NCI-H2171 (cell line): ENCODE measurements at places on chromosomes 12 and 14.
A peak's percentile ranks its signal among the peaks of the same experiment; 100 is the strongest.

DNA sequence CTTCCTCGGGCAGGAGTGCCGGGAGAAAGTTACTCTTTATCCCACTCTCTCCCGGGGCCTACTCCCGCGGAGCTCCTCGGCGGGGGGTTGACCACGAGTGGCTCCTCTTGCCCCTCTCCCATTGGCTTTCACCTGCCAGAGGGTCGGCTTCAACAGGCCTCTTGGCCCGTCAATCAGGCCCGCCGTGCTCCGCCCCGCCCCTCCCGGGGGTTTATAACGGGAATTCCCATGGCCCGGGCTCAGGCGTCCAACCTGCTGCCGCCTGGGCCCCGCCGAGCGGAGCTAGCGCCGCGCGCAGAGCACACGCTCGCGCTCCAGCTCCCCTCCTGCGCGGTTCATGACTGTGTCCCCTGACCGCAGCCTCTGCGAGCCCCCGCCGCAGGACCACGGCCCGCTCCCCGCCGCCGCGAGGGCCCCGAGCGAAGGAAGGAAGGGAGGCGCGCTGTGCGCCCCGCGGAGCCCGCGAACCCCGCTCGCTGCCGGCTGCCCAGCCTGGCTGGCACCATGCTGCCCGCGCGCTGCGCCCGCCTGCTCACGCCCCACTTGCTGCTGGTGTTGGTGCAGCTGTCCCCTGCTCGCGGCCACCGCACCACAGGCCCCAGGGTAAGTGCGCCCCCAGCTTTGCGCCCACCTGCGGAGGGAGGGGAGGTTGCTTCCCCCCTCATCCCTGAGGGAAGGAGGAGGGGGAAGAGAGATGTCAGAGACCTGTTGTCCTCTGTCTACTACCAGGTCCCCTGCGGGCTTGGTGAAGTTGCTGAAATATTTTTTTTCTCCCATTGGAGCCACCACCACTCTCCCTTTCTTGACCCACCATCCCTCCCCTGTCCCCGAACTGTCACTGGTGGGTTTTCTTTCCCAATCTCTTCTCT, at the start of gene SMOC1:
Gene SMOC1, plus strand, starts transcription at position 242 of the 869 bp plus-strand sequence. Its CDS starts 263 bp downstream, at position 505.
- peak; percentile 63 for DNase-seq

GRCh38 chr14:105049753-105050550, 15.3 kb downstream of the GPR132 start:
- DNase-seq: peak; percentile 60

GRCh38 chr14:97366400-97366799, 569.2 kb downstream of the VRK1 start:
- DNase-seq: no peak

GRCh38 chr12:89225401-89225800, 126.9 kb downstream of the DUSP6 start:
- DNase-seq: no peak

DNA sequence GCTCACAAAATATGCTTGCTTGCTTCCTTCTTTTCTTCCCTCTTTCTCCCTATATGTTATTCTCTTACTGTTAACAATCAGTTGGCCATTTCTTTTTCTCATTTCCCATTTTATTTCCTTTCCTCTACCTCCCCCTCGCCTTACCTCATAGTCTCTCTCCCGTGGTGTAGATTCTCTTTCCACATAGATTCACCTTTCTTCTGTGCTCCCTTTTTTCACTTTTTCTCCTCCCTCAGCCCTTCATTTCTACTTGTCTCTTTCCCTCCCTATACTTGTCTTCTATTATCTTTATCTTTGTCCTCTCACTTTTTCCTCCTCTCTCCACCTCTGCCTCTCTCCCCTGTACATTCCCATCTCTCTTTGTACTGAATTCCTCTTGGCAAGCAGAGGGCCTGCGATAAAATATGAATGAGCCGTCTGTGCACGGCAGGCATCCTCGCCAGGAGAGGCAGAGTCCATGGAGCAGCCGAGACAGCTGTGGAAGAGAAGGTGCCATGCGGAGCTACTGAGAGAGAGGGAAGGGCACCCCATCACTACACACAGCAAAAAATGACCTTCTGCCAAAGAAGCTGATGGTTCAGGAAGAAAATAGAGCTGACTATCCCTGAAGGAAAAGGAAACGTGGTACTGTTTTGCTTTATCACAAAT, 12.1 kb downstream of the C14orf93 start:
- peak; percentile 77 for DNase-seq

GRCh38 chr14:102789349-102789748, 12.1 kb downstream of the TRAF3 start:
- no peak for DNase-seq

DNA sequence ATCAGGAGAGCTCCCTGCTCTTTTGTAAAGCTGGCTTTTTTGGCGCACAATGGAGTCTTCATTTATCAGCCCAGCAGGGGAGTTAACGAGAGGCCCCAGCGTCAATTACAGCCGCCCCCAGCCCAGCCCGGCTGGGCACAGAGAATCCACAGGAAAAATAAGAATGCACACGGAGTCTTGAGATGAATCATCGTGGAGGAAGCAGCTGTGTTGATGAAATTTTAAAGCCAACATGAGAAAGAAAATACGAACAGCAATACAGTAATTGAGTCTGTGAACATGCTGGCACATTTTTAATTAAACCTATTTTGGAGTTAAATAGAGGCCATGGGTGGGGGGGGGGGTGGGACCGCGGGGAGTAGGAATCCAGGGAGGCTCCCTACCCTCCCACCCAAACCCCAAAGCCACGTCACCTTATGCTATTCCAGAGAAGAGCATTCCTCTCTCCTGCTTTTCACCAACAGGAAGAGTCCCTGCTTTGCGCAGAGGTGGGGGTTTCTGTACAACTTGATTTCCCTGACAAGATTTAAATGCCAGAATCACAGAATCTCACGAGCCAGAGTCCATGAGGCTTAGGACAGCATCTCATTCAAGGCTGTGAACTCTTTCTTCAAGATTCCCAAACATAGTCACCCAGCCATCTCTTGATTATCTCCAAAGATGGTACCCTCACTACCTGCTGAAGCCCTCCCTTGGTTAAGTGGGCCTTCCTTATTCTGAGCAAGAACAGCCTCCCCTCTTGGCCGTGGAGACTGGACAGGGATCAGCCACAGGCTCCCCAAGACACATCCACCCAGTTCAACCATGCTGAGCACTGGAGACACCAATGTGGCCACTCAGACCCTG, 50.3 kb downstream of the CCNK start:
- no peak for DNase-seq

DNA sequence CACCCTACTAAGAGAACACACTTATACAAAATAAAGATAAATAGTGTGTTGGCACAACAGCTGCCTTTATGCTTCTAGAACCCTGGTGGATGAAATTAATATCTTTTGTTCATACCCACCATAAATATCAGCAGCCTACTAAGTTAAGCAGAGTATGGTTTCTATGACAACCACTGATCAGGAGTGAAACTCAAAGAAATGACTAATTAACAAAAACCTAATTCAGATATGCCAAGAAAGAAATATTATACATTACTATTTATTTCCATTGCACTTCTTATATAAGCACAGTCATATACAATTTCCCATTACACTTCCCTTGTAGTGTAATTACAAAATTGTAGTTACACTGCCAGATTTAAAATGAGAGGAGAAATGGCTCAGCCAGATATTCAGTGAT, 164.1 kb upstream of the CDKN3 start:
- no peak for DNase-seq

DNA sequence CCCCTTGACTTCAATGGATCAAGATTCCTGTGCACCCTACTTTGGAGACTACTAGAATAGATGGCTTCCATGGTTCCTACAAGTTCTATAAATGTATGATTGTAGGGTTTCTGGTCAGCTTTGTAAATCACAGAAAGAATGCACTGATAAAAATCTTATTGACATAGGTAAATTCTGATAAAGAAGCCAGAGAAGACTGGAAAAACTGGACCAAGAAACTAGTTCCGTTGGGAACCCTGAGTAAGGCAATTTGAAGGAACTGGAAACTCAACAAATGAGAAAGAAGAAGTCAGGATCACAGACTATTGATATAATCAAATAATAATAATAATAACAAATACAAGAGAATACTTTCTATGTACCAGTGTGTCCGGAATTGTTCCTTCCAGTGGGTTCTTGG, 15.4 kb upstream of the MGST1 start:
- no peak for DNase-seq

GRCh38 chr12:113939867-113940266, 26.3 kb downstream of the RBM19 start:
- no peak for DNase-seq

DNA sequence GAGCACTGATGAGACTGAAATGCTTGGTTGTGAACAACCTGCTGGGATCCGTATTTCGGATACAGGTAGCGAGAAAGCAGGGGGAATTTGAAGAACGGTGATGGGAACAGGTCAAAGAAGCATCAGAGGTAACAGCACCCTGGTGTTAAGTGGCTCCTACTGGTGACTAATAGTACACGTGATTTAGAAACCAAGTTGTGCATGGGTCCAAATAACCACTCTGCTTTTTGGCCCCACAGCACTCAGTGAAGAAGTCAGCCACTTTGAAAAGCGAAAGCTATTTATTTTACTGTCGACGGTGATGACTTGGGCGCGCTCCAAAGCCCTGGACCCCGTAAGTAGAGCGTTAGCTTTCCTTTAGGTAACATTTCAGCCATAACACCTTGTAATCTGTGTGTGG, 16.7 kb downstream of the AK7 start:
- DNase-seq: no peak

- DNase-seq: no peak
Measured at GRCh38 chr12:27616356-27617142, 79.7 kb upstream of the REP15 start.

DNA sequence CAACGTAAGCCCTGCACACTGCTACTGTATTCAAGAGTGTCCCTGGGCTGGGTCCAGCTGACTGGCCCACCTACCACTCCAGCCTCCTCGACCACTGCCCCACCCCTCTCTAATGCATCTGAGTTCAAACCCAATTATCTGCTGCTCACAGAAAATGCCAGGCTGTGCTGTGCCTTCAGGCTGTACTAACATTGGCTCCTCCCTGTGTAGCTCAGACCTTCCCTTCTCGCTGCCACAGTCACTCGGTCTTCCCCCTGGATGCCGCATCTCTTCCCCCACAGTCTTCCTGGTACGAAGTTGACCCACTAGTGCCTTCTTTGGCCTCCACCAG, 12.1 kb downstream of the FICD start:
- DNase-seq: no peak

GRCh38 chr12:108663324-108664015, 29.8 kb upstream of the SELPLG start:
- DNase-seq: no peak

GRCh38 chr12:111257435-111257902, 111.4 kb downstream of the PHETA1 start:
- DNase-seq: no peak

DNA sequence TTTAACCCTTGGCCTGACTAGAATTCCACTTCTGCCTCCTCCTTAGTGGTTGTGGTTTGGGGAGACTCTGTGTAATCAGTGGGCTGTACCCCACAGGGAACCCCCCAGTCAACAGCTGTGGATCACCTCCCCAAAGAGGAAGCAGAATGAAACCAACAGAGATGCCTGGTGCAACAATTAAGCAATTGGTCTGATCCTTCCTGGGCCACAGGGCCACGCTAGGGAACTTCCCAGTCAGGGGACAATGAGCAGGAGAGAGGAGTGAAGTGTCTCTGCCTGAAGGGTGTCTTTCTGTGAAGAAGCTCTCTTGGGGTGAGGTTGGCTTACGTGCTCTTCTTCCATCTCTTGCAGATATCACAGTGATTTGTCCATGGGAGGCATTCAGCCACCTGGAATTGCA, 8.2 kb downstream of the PDE6H start:
- DNase-seq: no peak

GRCh38 chr14:96698960-96699539, 98.1 kb upstream of the VRK1 start:
- DNase-seq: no peak

DNA sequence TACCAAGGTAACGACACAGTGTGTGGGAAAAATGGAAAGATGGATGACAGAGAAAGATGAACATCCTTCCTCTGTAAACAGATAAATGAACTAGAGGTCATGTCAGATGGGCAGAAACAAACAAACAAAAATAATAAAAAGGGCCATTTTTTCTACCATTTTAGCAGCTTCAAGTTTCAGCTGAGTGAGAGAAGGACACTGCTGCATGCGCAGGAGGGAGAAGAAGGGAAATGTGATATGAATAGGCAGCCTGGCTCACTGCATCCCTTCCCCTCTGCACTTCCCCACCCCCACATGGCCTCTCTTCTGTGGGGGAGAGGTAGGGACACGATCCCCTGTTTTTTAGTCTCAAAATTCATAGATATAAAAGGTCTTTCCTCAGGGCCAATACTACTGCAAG, 492.0 kb downstream of the NELL2 start:
- DNase-seq: peak; percentile 10

DNA sequence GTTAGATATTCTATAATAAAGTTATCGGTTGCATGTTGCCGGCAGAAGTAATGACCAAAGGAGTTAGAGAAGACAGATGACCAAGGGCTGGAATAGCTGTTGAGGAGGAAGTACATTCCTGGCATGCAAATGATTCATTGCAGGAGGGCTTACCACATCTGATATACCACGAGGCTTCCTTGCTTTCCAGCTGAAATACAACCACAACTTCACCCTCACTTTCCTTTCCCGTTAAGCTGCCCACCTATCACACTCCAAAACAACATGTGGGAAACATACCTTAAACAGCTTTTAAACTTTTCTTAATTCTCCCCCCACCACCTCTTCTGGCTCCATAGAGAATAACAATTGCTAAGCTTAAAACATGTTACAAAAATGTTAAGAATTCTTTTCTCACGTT, 594.1 kb downstream of the NRXN3 start:
- no peak for DNase-seq

- peak; percentile 94 for DNase-seq
Measured at GRCh38 chr14:90399541-90400444, 3.0 kb downstream of the CALM1 start.

GRCh38 chr12:122753319-122753650, 661 bp downstream of the DENR start:
- no peak for DNase-seq

DNA sequence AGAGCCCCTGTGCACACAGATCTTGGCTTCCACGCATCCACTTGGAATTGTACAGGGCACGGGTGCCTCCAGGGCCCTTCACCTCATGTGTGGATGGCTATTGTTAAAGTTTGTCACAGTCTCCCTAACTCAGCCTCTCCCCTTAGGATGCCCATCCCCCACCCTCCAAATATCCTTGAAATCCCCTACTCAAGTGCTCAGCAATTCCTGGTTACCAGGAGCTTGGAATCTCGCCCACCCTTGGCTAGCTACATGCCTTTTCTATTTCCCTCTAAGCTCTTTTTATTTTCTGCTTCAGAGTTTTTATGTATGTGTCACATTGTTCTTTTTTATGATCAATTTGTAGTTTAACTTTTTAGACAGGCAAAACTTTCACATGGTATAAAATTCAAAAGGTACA, 13.0 kb upstream of the NR1H4 start:
- no peak for DNase-seq

DNA sequence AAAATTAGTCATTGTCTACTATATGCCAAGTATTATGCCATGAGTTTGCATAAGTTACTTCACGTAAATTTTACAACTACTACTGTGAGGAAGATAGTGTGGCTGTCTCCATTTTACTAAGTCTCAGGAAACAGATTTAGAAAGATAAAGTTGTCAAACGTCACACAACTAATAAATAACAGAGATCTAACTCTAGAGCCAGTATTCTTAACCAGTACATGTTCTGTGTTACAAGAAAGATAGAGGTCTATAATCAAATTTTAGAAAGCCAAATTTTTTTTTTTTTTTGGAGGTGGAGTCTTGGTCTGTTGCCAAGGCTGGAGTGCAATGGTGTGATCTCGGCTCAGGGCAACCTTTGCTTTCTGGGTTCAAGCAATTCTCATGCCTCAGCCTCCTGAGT, 14.2 kb downstream of the CLEC4C start:
- DNase-seq: no peak
